Prostate gland (tissue), 2 donors: ENCODE measurements at places on chromosomes 3 and 15. TPM values are rescaled to one million over a fixed set of nuclear protein-coding genes. Genes with fewer than 3 reads are reported as not detected.
A peak's percentile ranks its signal among the peaks of the same experiment; 100 is the strongest.

Gene ADCY5
- 12.9 TPM for total RNA-seq

Gene SNTN
- total RNA-seq = not detected

Gene ZNF385D
- 1.0 TPM for total RNA-seq

Gene BBS4
- total RNA-seq = 26.7 TPM

Gene CLDN16
- total RNA-seq = 0.45 TPM

Gene LRRIQ4
- total RNA-seq = 0.74 TPM

Gene BCL2A1
- 0.57 TPM for total RNA-seq

Gene COL6A6
- not detected for total RNA-seq

Gene PLA2G4F
- 36.9 TPM for total RNA-seq

Gene CHSY1
- total RNA-seq = 46.4 TPM

DNA sequence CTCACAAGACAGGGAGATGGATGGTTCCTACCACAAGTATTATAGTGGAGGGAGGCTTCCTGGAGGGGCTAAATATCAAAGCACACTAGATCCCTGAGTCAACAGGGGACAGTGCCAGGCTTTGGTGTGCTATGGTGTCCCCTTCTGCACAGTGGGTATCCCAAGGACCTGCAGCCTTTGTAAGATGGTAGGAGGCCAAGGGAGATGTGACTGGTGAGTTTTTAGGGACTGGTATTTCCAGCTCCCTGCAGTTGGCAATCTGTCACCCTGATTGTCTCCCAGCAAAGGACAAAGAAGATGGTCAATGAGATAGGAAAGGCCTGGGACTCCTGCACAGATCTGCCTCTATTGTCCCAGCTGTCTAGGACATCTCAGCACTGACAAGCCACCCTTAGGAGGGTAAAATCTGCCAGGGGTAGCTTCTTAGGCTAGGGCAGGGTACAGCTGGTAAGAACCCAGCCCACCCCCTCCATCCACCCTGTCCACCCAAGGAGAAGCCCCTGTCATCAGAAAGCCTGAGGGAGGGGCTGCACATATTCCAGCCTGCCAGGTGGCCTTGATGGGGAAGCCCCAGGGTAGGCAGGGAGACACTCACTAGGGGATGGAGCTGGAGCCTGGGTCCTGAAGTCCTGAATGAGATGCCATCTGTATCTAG, 631 bp downstream of the CYP1A1 start:
- DNase-seq = no peak

GRCh38 chr3:148955544-148956346, 35.6 kb upstream of the GYG1 start:
- peak; percentile 67 for DNase-seq

- no peak for DNase-seq
These were observed 601.2 kb downstream of the PYDC2 start for GRCh38 chr3:192062186-192062585.

DNA sequence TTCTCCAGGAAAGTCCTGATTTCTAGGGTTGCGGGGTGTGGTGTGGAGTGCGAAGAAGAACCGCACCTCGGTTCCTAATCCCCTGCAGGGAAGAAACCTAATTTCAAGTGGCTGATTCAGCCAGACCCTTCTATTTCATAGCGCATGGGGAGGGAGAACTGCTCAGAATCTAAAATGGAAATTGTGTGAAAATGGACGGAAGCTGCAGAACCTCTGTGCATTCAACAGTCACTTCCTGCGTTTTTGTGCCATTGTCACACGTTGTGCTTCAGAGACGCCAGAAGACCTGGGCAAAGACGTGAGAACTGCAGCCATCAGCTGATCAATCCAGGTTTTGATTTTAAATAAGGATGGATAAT, 1.2 kb downstream of the SIDT1 start:
- no peak for DNase-seq

GRCh38 chr3:127610105-127610504, 11.9 kb downstream of the MCM2 start:
- no peak for DNase-seq

DNA sequence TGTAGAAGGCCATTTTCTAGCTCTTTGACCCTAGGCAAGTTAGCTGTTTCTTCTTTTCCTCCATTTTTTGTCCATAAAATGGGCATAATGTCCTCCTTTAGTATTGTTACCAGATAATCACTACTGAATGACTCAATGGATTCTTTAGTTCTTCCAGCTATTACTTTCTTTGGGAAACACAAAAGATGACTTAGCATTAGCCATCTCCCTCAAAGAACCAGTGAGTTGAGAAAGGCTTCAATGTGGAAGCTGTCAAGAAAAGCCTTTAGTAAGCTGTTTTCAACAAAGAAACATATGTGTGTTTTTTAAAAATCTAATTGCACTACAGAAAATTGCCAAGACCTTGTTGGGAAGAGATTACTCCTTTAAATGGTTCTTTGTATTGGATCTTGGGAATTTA, 135.7 kb downstream of the SLC9A9 start:
- no peak for DNase-seq

- DNase-seq = peak; percentile 86
These were observed at the start of gene ADAMTS9 for GRCh38 chr3:64687781-64688604. Gene ADAMTS9 (minus strand): TSS chr3:64688000. CDS start chr3:64687657, 343 bp downstream.

GRCh38 chr3:165181556-165181955, 14.6 kb downstream of the SLITRK3 start:
- no peak for DNase-seq

DNA sequence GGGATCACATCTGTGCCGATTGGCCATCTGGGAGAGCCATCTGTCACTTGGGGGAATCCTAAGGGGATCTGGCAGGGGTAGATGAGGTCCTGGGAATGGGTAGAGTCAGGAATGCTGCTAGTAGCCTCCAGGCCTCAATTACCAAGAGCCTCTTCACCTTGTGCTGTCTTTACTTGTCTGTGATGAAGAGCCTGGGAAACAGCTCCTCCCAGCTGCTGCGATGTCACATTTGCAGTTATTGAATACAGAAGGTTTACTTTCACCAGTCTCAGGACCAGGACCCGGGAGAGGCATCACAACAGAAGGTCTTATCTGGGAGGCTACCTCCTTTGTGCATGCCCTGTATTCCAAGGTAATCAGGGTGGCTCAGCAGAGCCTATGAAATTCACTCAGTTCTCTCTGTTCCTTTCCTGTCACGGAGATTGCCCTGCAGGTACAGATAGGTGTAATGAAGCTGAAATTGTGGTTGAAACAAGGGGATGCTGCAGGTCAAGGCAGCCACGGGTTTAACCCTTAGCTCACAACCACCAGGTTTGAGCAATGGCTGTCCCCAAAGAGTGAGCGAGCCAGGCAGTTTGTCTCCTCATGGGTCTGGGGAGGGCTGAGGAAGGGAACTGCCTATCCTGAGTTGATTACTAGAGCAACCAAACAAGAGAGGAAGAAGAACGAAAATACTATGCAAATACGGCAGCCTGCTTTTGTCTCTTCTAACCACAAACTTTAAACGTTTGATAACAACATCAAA, 298.9 kb upstream of the RORA start:
- no peak for DNase-seq

- DNase-seq = no peak
These were observed 107.9 kb upstream of the ATP10A start for GRCh38 chr15:25971053-25971452.

DNA sequence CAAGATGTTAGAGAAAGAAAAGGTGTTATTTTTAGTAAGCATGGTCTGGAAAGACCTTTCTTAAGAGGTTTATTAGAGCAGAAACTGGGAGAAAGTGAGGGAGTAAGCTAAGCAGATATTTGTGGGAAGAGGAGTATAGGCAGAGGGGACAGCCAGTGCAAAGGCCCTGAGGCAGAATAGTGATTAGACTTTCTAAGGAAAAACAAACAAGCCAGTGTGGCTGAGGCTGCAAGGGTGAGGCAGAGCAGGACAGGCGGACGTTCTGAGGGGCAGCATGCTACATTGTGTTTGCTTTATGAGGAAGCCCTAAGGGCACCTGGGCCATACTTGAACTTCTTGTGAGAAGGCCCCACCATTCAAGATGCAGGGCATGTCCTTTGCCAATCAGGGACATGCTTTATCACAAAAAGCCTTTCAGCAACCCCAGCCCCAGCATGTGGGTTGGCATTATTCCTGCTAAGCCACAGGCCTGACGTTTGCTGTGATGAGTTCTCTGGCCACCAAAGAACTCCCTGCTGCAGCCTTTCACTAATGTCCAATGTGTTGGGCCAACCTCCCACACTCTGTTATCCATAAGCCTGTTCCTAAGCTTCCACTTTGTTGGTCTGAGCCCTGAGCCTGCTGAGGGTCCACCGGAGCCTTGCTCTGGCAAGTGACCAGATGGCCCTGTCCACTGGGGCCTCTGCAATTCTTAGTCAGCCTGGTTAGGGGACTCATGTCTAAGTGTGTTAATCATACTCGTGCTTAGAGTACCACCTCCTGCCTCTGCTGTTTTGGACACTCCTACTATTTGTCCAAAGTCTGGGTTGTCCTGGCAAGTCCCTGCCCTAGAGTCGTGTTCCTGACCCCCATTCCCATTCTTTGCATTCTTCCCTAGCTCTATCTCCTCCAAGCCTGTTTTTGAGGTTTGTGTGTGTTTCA, 209.9 kb upstream of the CTNNB1 start:
- no peak for DNase-seq

GRCh38 chr15:57432141-57432741, 55.9 kb downstream of the CGNL1 start:
- DNase-seq = no peak

DNA sequence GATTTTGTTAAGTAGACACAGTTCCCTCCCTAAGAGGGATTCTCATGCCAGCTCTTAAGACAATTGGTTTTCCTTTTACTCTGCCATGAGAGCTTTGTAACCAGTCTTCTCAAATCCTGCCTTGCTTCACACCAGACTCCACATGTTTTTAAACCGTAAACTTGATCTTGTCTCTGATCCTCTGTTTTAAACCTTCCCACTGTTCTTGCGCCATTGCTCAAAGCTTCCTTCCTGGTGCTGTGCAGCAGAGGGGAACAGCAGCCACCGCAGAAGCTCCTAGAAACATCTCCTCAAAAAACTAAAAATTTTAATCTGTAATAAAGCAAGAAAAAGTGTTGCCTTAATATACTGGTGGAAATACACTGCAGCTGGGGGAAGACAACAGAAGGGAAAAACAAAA, 154.5 kb upstream of the SATB1 start:
- no peak for DNase-seq

DNA sequence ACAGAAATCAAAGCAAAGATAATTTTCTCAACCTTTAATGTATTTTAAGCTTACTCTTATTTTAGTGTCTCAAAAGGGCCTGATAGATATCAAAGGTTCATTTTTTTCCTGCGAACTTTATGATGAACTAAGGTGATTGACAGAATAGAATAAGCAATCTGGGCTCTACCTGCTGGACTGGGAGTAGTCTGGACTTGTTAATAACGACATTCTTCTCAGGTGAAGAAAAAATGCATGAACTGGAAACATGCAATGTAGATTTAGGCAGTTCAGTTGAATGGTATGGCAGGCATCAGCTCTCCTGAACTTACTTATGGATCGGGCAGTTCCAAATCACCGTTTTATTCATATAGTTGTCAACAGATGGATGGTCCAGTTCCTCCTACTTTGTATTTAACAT, 189.7 kb upstream of the ZBTB20 start:
- no peak for DNase-seq

DNA sequence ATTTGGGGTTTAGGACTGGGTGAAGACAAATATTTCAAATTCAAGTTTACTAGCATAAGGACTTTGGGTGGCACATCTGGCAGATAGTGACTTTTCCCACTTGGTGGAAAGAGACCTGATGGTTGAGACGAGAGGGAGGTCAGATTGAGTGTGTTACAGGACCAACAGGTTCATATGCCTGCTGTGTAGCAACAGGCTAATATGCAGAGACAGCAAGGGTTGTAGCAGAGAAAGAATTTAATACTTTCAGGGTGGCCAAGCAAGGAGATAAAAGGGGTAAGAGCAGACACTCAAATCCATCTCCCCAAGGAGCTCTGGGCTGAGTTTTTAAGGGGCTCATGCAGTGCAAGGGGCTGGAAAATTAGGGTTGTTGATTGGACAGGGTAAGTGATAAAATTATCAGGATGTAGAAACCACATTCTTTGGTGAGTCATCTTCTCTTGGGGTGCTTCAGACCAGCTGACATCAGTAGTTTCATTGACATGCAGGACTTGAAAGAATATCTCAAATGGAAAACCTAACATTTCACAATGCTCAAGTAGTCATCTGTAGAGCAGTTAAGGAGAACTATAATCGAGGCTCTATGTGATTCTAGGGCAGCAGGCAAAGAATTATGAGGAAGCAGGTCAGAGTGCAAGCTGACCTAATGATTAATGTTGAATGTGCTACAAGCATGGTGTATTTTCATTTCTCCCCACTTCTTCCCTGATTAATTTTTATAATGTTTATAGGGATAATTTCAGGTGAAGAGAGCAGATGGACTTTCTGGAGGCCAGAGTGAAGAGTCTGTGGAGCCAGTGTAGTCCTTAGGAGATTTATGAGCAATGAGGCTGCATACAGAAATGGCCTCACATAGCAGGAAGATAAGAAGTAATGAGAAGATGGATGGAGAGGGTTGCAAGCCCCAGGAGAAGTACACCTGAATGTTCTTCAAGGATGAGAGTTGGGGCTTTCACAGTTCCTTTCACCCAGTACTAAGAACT, 13.7 kb downstream of the FOXB1 start:
- no peak for DNase-seq

- DNase-seq = peak; percentile 95
These were observed at the start of the genes HTD2 and RPP14 for GRCh38 chr3:58305882-58306711. Gene HTD2 (plus strand): TSS chr3:58306520. CDS start chr3:58317614, 11,094 bp downstream. Gene RPP14 (plus strand): TSS chr3:58306245. CDS start chr3:58310330, 4,085 bp downstream.

DNA sequence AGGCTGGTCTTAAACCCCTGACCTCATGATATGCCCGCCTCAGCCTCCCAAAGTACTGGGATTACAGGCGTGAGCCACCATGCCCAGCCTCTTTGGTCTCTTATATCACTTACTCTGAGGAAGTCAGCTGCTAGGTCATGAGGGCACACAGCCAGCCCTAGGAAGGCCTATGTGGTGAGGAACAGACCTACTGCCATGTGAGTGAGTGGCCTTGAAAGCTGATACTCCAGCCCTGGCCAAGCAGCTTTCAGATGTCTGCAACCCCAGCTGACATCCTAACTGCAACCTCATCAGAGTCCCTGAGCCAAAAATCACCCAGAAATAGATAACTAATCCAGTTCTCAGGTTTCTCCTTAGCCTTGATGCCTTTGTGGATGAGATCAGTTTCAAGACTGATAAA, 224.3 kb downstream of the EDEM1 start:
- no peak for DNase-seq

GRCh38 chr3:47225310-47225906, 57.2 kb downstream of the KIF9 start:
- no peak for DNase-seq

- no peak for DNase-seq
These were observed 61.8 kb downstream of the FAIM start for GRCh38 chr3:138670407-138670806.

- no peak for DNase-seq
These were observed 35.4 kb downstream of the CCDC191 start for GRCh38 chr3:114020907-114021306.

- DNase-seq = no peak
These were observed 266.9 kb upstream of the IGF1R start for GRCh38 chr15:98381446-98381845.

DNA sequence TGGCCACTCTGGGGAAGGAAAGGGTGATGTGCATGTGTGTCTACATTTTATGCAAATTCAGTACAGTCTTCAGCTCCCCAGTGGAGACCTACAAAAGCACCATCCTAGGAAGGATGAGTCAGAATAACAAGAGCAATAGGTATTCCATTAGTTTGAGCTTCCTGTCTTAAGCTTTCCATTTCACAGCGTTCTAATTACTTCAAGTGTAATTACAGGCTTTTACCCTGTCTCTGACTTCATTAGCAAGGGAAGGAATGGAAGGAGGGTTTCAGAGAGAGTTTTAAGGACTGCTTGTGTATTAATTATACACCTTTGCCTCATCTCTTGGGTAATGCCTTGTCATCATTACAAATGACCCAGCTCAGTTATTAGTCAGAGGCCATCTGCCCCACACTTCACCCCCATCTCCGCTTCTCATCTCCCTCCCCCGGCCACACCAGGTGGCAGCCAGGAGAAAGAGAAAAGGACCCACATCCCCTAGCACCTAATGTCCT, 202.8 kb upstream of the MRPL3 start:
- DNase-seq = no peak

GRCh38 chr15:62740141-62741004, 302.2 kb upstream of the TPM1 start:
- DNase-seq = no peak
